CD4-positive, alpha-beta T cell treated with Interferon gamma for 1 hour (primary cell): ENCODE measurements at places on chromosomes 12 and 14.

- DNase-seq: no peak
These were observed 96.5 kb downstream of the BCAT1 start for GRCh38 chr12:24852420-24852819.

- no peak for DNase-seq
These were observed 54.2 kb downstream of the ELK3 start for GRCh38 chr12:96248136-96248931.

DNA sequence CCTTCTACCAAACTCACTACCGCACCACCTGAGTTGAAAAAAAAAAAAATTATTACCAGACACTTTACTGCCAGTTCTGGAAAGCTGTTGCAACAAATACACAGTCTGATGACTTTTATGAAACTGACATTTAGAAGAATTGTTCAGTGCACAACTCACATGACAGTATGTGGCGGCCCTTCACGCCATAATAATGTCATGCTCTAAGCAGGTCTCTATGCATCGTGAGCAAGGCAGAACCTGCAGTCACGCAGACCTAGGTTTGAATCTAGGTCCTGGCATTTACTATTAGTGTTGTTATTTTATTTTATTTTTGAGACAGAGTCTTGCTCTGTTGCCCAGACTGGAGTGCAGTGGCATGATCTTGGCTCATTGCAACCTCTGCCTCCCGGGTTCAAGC, 8.1 kb downstream of the MYL2 start:
- no peak for DNase-seq

GRCh38 chr14:77290705-77291104, 19.7 kb upstream of the NGB start:
- DNase-seq: no peak

- DNase-seq: no peak
These were observed 1092.1 kb upstream of the TMEM132C start for GRCh38 chr12:127174881-127175280.

GRCh38 chr14:60931218-60931617, 49.7 kb downstream of the TRMT5 start:
- no peak for DNase-seq

DNA sequence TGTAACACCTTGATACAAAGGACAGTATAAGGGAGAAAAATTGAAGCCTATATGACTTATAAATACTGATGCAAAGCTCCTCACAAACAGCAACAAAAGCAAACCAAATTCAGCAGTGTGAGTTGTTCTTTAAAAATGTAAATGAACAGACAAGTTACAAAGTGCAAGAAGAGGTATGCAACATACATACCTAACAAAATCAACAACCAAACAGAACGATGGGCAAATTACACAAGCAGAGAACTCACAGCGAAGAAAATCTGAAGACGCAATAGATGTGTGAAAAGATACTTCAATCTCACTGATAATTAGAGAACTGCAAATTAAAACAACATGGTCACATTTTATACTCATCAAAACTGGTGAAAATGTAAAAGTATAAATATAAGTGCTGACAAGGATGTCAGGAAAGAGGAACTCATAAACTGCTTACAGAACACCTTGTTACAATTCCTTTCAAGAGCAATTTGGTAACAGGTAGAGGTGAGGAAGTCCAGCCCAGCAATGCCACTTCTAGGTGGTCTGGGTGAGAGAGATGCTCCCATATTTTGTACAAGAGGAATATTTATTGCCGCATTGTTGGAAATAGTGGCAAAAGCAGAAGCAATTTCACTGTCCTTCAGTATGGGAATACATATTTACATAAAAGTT, 47.3 kb downstream of the CORO1C start:
- no peak for DNase-seq

DNA sequence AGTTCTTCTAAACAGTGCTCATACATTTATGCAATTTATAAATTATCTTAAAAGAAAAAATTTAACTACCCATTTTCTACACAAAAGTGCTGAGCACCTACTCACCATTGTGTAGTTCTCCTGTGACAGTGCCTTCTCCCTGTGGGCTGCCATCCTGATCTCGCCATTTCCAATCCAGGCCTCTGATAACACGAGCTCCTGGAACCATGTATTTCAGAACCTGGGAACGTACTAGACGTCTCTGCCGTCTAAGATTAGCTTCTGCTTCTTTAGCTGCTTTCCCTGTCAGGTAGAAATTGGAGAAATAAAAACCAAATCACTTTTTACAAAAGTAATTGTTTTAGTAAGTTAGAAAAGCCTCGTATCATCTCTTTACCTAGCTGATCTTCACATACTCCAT, 74.5 kb downstream of the HECTD1 start:
- DNase-seq: no peak

- DNase-seq: no peak
These were observed 17.4 kb downstream of the SDSL start for GRCh38 chr12:113439606-113440030.

- DNase-seq: no peak
These were observed 84.7 kb upstream of the FLRT2 start for GRCh38 chr14:85445151-85445795.

- DNase-seq: no peak
These were observed 38.5 kb upstream of the CERS5 start for GRCh38 chr12:50205648-50206047.
